ENCODE measurements at places on chromosomes 3 and 15. TPM values are rescaled to one million over a fixed set of nuclear protein-coding genes. Genes with fewer than 3 reads are reported as not detected.

GRCh38 chr3:171827836-171828458, 15.2 kb upstream of the TMEM212 start:
- no peak for DNase-seq

The DYNC1LI1 gene
- total RNA-seq = 34.5 TPM

- DNase-seq = no peak
These were observed 486.9 kb upstream of the ADAMTS9 start for GRCh38 chr3:65174713-65175112.

GRCh38 chr3:13879946-13880810, at the start of gene WNT7A:
TSS of gene WNT7A (minus strand) at chr3:13880071. CDS start at chr3:13879816, 255 bp downstream.
- peak; percentile 73 for DNase-seq

GRCh38 chr3:106006571-106006970, 137.8 kb upstream of the CBLB start:
- DNase-seq = no peak

GRCh38 chr15:25892126-25892525, 29.0 kb upstream of the ATP10A start:
- no peak for DNase-seq
